Activated CD4-positive, alpha-beta memory T cell treated with anti-CD3 and anti-CD28 coated beads, Interleukin-2, amount 10 ng/mL, durations not matched to agents 7 days and 5 days (primary cell): ENCODE measurements at places on chromosomes 2 and 18.

- DNase-seq, result no peak
These were observed 293.7 kb upstream of the RND3 start for GRCh38 chr2:150781142-150781541.

- DNase-seq, result no peak
These were observed 133.5 kb upstream of the MGAT5 start for GRCh38 chr2:134120406-134120732.

GRCh38 chr2:8575038-8575833, 106.6 kb upstream of the ID2 start:
- DNase-seq, result peak; percentile 53

DNA sequence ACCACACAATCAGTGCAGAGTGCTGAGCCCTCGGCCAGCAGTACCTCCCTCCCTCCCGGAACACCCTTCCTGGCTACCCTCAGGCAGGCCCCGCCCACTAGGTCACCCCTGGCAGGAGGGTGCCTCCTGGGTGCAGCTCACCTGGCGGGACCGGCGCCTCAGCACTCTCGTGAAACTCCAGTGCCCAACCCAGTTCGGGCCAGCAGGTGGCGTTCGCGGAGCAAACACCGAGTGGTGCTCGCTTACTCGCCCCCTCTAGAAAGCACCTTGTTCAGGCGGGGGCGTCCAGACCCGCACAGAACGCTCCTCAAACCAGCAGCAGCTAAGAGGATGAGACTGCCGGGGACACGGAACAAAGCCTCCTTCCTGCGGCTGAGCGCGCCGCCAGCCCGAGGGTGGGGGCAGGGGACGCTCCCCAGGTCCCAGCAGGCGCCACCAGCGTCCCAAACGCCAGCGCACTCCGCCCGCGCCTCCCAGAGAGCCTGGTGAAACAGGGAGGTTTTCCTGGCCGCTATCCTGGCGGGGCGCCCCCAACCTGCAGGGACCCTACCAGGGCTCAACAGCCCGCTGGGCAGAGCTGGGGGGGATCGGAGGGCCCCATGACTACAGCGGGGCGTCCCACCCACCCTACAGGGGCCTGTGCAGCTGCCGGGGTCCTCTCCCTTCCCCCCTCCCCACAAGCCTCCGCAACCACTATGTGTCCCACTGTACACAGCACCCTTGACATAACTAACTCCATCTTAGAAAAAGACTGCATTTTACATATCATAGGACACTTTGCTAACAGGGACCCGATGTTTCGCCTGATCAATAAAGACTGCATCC, 44.7 kb downstream of the MRPS5 start:
- peak; percentile 93 for DNase-seq

GRCh38 chr2:26763019-26763418, 1.1 kb upstream of the SLC35F6 start:
- no peak for DNase-seq
